ENCODE measurements at places on chromosomes 2 and 18.

GRCh38 chr2:150127346-150127990 is 360.0 kb downstream of the RND3 start:
- DNase-seq, result no peak

GRCh38 chr2:108412995-108413710 is 35.4 kb downstream of the SULT1C4 start:
- DNase-seq, result no peak

DNA sequence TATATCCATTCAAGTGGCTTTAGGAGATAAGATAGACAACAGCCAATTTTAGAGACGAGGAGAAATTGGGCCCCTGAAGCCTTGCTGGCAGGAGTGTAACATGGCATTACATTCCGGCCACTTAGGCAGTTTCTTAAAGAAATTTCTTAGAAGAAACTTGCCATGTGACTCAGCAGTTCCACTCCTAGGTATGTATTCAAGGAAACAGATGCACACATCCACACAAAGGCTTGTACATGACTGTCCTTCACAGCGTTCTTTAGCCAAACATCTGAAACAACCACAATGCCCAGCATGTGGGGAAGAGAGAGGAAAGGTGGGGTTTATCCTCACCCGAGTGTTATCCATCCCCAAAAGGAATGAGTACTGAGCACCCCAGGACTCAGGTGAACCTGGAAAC is 107.1 kb downstream of the NFATC1 start:
- DNase-seq, result no peak

DNA sequence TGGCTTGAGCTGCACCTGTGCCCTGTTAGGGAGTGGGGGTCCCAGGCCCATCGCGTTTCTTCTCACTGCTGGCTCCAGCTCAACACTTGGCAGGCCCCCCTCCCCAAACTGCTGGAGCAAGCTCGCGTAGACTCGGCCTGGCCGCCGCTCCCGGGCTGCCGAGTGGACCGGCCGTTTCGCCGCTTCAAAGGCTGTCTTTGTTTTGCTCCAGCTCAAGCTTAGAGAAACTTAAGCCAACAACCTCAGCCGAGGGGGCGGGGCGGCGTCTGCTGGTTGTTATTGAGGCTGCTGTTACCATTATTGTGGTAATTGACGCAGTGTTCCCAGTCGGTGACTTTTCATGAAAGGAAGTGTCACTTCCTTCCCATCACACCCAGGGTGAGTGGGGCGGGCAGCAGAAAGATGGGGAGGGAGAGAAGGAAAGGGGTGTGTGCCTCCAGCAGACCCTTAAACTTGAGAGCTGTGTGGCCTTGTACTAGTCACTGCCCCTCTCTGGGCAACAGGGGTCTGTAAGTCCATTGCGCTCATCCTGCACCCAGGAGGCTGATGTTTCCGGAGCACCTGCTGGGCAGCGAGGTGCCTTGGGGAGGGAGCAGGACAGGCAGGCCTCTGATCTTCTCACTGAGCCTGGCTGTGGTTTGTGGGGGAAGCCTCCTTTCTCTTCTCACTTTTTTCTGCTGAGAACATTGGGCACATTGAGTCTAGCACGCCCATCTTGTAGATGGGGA is 2.1 kb downstream of the ARID5A start:
- peak; percentile 84 for DNase-seq

DNA sequence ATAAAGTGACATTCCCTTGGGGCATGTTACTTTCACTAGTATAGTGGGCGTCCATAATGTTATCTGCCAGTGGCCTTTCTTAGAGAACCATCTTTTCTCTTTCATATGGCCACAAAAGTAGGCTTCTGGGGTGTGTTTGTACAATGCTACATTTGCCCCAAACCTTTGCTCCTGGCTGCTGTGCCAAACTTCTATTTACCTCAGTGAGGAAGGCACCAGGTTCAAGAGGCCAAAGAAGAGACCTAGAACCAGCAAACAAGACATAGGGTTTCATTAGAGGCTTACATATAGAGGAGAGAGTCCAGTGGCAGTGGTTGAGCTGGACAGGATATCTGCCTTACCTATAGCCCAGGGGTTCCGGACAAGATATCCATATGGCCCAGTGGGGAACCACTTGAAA is 48.5 kb downstream of the CPO start:
- DNase-seq, result no peak

- no peak for DNase-seq
Measured at GRCh38 chr2:136441979-136442714, 323.2 kb upstream of the THSD7B start.

DNA sequence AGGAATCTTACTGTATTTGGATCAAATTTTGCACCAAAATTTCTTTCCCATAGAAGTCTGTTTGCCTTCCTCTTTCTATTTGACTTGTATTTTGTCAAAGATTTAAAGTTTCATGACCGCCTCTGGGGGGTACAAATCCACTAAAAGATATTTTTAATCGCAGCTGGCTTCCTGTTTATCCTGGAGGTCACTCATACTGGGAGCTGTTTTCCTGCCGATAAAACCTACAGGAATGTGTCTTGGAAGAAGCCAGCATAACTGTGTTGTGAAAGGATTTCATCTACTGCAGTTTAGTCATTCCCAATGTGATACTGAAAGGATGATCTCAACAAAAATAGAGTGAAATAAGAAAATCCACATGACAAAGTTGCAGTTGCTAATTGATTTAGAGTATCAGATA is 184.0 kb downstream of the RIT2 start:
- DNase-seq, result no peak

GRCh38 chr2:40364151-40364874 is 87.6 kb downstream of the SLC8A1 start:
- DNase-seq, result no peak

DNA sequence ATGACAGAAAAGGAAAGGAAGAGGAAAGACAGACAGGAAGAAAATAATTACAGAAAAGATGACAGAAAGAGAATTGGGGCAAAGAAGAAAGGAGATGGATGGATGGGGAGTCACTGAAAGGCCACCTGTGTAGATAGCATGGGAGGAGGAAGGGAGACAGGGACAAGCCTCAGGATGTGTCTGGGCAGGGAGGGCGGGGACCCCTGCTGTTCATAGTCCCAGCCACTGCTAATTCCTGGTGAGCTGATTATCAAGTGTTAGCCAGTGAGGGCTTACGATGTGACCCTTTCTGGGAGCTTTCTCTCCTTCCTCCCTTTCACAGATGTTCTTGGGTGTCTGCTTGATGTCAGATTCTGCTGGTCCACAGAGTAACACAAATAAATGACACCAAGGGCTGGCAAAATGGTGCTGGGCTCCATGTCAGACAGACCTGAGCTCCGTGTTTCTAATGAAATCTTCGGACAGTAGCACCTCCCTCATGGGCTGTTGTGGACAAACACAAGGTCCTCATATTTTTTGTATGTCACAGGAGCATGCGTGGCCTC is 13.6 kb downstream of the FHOD3 start:
- DNase-seq, result no peak

GRCh38 chr2:175036582-175037018 is 31.4 kb upstream of the CHN1 start:
- no peak for DNase-seq

GRCh38 chr2:18719978-18720775 is 130.8 kb upstream of the NT5C1B start:
- no peak for DNase-seq

GRCh38 chr2:33384599-33384961 is 91.9 kb upstream of the RASGRP3 start:
- DNase-seq, result no peak

- no peak for DNase-seq
Measured at GRCh38 chr2:221726894-221727513, 154.9 kb upstream of the EPHA4 start.

- DNase-seq, result no peak
Measured at GRCh38 chr2:38446418-38446817, 69.3 kb upstream of the ATL2 start.

DNA sequence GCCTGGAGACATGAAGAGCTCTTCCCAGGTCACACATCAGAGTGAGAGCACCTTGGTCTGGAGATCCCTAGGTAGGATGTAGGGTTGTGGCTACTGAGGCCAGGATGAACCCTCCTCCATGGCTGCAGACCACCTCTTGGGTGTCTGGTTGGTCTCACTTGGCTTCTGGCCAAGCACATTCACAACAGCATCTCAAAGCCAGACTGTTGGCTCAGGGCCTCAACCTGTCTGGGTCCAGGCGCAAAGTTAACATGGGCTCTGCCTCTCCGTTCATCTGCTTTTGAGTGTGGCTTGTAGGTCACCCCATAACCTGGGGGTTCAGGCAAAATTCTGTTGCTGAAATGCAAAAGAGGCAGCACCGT is 40.1 kb downstream of the RHOB start:
- DNase-seq, result no peak

DNA sequence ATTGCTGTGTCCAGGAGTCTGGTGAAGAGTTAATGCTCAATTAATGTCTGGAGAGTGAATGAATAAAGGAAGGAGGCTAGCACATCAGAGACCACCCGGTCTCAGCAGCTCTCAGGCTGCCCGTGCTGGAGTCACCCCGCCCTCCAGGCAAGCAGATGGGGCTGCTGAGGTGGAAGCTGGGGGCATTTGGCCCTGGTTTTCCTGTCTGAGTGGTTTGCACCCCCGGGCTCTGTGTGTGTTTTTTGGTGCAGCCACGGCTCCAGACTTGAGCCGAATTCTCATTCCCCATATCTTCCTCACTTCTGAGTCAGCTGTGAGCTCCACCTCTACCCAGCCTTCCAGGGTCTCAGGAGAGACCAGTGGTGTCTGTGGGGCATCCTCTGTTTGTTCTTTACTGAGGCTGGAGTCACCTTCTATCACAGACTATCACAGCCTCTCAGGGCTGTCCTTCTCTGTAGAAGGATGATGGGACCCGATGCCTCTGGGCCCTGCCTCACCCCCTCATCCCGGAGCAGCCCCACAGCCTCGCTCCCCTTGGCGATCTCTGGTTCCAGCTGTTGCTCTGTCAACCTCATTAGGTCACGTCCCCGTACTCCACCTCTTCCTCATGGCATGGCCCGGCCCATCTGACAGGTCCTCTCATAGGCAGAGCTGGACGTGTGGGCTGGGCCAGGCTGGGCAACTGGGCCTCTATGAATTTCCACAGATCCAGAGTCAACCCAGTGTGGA is 60.8 kb downstream of the HS1BP3 start:
- DNase-seq, result no peak

GRCh38 chr2:172986040-172986439 is 89.6 kb upstream of the MAP3K20 start:
- no peak for DNase-seq

DNA sequence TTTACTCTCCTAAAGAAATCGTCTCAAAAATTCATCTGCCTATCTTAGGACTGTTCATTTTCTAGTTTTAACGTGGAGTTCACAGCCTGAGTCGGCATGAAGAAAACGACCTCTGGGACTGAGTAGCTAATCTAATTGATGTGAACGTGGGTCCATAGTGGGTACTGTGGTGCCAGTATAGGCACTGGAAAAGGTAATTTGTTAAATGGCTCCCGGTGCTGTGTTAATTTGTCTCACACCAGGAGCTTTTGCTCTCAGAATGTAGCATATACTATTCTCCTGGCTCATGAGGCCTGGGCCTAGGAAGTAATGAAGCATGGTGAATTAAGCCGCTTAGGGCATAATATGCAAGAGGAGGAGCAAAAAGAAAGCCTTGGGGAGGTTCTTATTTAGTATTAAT is 414.4 kb upstream of the NXPH2 start:
- DNase-seq, result no peak

DNA sequence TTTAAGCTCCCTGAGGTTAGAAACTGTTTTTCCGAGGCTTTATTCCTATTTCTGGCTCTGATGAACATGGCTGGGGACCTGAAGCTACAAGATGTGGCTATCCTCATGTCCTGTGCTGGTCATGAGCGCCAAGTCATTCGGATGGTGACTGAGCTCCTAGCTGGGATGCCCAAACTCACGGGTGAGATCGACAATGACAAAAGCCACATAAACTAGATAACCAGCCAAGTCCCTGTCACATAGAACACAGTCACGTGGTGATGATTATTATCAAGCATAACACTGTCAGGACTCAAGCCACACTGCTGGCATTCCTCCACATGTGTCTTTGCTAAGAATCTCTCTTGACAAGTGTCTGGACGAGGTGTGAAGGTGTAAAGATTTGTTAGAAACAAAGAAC is 274.9 kb downstream of the CLIP4 start:
- no peak for DNase-seq

GRCh38 chr2:19623488-19623887 is 265.1 kb upstream of the OSR1 start:
- no peak for DNase-seq

DNA sequence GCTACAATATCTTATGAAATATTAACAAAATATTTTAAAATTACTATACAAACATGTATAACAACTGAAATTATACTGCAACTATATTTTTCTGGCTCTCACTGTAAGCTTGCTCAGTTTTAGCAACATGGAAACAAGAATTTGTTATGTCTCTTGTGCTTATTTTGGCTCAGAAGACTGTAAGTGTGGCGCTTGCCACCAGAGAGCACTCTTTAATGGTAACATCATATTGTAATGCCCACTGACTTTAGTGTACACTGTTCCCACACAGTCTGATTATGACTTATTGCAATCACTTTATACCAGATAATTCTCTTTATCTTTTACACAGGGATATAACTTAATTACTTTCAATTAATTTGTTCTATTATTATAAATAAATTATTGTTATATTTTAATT is 1500.6 kb upstream of the TMEFF2 start:
- DNase-seq, result no peak
